ENCODE measurements at places on chromosomes 12 and 14. TPM values are rescaled to one million over a fixed set of nuclear protein-coding genes. Genes with fewer than 3 reads are reported as not detected.

The SMIM41 gene
- total RNA-seq = not detected

The KRT6C gene
- not detected for total RNA-seq

- no peaks in the 10 kb centered on the region for H3K36me3 ChIP-seq
- no peak overlapping the region for H3K27ac ChIP-seq
- no peak overlapping the region for H3K4me3 ChIP-seq
- H3K27me3 ChIP-seq = peaks cover 7% of the 10 kb centered on the region
- peaks cover 2% of the 10 kb centered on the region for H3K4me1 ChIP-seq
Measured at GRCh38 chr12:64240781-64241180, 18.7 kb upstream of the KICS2 start.

- no peaks in the 10 kb centered on the region for H3K4me1 ChIP-seq
- H3K27me3 ChIP-seq = no peaks in the 10 kb centered on the region
- peaks cover 58% of the 10 kb centered on the region for H3K36me3 ChIP-seq
- DNase-seq = no peak
- H3K4me3 ChIP-seq = no peak overlapping the region
Measured at GRCh38 chr14:72978856-72979255, 48.0 kb downstream of the ZFYVE1 start.

- H3K27ac ChIP-seq = no peak overlapping the region
- H3K36me3 ChIP-seq = no peaks in the 10 kb centered on the region
- no peak overlapping the region for H3K4me3 ChIP-seq
- no peak for DNase-seq
- no peaks in the 10 kb centered on the region for H3K4me1 ChIP-seq
Measured at GRCh38 chr12:32390572-32391219, 8.7 kb upstream of the FGD4 start.

DNA sequence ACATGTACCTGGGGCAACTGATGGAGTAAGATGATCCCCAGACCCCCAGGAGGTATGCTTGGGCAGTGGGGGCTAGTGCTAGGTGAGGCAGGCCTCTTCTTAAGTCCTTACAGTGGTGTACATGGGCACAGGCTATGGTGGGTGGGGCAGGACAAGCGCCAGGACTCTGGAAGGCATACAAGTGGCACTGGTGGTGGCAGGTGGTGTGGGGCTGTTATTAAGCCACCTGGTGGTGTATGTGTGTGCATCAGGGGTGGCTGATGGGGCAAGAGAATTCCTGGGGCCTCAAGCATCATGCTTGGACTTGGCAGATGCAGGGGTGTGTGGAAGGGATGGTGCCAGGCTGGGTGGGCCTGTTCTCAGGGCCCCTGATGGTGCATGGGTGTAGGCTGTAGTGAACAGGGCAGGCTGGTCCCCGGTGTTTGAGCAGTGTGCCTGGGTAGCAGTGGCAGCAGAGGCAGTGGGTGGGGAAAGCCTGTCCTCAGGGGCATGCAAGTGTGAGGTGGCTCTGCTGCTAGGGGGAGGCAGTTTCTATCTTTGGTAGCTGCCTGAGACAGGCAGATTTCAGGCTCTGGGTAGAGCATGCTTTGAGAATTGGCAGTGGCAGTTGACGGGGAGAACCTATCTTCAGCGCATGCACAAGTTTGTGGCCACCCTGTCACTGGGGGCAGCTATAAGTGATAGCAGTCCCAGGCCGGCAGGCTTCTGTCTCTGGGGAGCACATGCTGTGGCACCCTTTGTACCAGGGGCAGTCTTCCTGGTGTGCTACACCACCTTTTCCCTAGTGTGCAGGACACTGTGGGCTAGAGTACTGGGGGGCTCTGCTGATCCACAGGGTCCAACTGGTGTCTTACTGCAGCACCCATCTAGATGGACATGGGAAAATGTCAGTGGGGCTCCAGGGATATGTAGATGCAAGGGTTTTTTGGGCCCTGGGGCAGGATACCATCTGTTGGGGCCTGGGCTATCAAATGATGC lies 52.6 kb upstream of the ABCD2 start:
- DNase-seq = peak; percentile 69
- H3K4me1 ChIP-seq = no peaks in the 10 kb centered on the region
- H3K36me3 ChIP-seq = no peaks in the 10 kb centered on the region
- no peak overlapping the region for H3K27ac ChIP-seq
- no peak overlapping the region for H3K4me3 ChIP-seq
- no peaks in the 10 kb centered on the region for H3K27me3 ChIP-seq

The ZNF891 gene
- total RNA-seq = 2.1 TPM

DNA sequence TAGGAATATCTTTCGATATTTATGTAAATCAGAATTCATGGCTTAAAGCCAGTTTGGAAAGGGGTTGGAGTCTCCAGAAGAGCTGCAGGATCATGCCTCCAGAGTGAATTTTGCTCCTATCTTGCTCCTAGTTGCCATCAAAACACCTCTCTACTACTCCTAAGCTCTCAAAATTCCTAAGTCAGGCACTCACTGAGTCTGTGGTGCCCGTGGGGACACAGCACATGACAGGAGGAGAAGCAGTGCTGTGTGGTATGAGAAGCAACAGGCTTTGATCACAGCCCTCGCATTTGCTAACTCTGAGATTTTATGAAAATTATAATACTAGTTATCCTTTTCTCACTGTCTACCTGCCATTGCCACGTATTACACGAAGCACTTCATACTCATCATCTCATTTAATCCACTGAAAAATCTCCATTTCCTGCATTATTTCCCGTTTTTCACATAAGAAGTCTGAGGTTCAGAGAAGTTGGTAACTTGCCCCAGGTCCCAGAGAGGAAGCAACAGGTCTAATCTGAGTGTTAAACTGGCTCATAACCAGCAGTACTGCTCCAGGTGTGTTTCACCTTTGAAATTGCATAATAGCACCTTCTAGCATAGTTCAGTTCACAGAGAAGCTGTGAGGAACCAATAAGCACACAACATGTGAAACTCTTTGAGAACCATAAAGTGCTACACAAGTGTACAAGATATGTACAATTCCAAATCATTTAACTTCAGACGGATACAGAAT lies 33.1 kb upstream of the SLC35F4 start:
- DNase-seq = no peak
- no peak overlapping the region for H3K4me3 ChIP-seq
- H3K36me3 ChIP-seq = no peaks in the 10 kb centered on the region
- no peak overlapping the region for H3K27ac ChIP-seq
- no peaks in the 10 kb centered on the region for H3K4me1 ChIP-seq

DNA sequence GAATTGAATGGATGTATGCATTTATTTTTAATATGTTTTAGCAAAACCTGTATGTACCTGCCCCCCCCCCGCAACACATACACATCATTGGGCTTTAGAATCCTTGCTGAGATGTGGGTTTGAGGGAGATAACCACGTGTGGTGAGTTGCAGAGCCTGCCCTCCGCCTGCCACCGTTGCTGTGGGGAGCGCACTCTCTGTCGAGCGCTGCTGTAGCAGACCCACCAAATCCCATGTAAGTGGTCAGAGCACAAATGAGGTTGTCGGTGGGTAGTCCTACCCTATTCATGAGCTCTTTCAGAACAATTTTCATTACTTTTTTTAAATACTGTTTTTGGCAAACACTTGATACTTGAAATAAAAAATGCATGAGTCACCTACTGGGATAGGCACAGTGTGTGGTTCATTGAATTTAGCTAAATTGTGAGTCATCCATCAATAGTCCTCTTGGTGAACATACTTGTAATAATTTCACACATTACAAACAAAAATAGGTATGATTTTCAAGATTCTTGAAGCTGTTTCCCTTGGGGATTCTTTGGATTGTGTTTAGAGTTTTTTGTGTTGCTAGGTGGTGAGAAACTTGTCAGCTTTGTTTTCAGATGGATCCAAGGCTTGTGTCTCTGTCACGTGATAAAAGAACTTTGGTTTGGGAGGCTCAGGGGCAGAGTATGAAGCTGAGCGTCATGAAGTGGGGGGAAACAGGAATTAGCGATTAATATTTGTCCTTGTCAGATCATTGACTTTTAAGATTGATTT lies 107.6 kb downstream of the PTCSC3 start:
- no peaks in the 10 kb centered on the region for H3K36me3 ChIP-seq
- H3K4me1 ChIP-seq = peaks cover 15% of the 10 kb centered on the region
- H3K27me3 ChIP-seq = peaks cover 9% of the 10 kb centered on the region
- H3K27ac ChIP-seq = peak overlapping the region; percentile 68
- no peak for DNase-seq

GRCh38 chr12:11553871-11554533 lies 95.5 kb upstream of the ETV6 start:
- no peaks in the 10 kb centered on the region for H3K36me3 ChIP-seq
- H3K4me3 ChIP-seq = no peak overlapping the region
- H3K27ac ChIP-seq = no peak overlapping the region

DNA sequence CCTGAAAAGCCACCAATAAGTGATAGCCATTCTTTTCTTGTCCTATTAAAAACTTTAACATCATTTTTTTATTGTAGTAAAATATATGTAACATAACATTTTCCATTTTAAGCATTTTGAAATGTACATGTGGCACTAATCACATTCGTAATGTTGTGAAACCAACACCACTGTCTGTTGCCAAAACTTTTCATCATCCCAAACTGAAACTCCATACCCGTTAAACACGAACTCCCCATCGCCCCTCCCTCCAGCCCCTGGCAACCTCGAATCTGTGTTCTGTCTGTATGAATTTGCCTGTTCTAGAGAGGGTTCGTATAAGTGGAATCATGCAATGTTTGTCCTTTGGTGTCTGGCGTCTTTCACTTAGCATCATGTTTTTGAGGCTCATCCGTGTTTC lies 75.9 kb downstream of the CCDC92 start:
- no peak overlapping the region for H3K27ac ChIP-seq
- no peaks in the 10 kb centered on the region for H3K36me3 ChIP-seq
- no peak for DNase-seq
- peaks cover 19% of the 10 kb centered on the region for H3K4me1 ChIP-seq
- H3K4me3 ChIP-seq = no peak overlapping the region

The CLEC2A gene
- not detected for total RNA-seq

DNA sequence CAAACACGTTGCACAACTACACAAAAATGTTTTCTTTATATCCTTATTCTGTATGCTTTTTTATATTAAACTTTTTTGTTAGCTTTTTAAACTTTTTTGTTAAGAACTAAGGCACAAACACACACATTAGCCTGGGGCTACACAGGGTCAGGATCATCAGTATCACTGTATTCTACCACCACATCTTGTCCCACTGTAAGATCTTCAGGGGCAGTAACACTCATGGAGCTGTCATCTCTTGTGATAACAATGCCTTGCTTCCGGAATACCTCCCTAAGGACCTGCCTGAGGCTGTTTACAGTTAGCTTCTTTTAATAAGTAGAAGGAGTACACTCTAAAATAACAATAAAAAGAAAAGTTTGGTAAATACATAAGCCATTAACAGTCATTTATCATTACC lies 42.2 kb downstream of the PLEKHA5 start:
- no peak for DNase-seq
- no peaks in the 10 kb centered on the region for H3K27me3 ChIP-seq
- no peaks in the 10 kb centered on the region for H3K36me3 ChIP-seq
- H3K4me1 ChIP-seq = peaks cover 23% of the 10 kb centered on the region
- H3K27ac ChIP-seq = no peak overlapping the region
- no peak overlapping the region for H3K4me3 ChIP-seq

- no peak overlapping the region for H3K4me3 ChIP-seq
- no peaks in the 10 kb centered on the region for H3K36me3 ChIP-seq
- DNase-seq = no peak
- no peaks in the 10 kb centered on the region for H3K4me1 ChIP-seq
Measured at GRCh38 chr14:82080370-82080769, 546.7 kb upstream of the SEL1L start.

The ERO1A gene
- total RNA-seq = 38.9 TPM

DNA sequence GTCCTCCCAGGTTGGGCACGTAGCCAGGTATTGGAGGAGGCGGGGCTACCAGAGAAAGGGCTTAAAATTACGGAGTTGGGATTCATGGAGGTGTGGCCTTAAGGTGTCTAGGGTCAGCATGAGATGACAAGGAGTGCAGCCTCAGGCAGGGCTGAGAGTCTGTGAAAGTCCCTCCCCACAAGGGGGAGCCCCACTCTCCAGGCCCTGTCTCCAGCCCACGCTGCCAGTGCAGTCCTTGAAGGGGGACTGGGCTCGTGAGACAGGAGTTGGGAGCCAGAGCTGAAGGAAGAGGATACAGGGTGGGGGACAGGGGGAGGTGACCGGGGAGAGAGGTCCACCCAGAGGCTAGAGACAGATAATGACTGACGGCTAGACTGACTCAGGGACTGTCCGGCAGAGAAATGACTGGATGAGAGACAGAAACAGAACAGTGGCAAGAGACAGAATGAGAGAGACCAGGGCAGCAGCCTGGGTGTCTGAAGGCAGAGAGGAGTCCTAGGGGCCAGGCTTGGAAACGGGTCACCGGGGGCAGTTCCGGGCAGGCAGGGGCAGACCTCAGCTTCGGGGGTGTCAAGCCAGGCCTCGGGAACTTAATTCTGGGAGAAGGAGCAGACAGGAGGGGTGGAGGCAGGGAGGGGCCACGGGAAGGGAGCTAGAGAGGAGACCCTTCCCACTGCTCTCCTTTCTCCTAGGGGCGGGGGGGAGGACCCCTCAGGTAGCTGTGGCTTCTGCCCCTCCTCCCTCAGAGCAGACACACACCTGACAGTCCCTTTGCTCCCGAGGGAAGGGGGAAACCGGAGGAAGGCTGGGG lies 970 bp downstream of the CDH24 start:
- H3K4me1 ChIP-seq = peaks cover 23% of the 10 kb centered on the region
- peaks cover 9% of the 10 kb centered on the region for H3K36me3 ChIP-seq
- no peak for DNase-seq
- H3K27me3 ChIP-seq = no peaks in the 10 kb centered on the region
- H3K27ac ChIP-seq = peak overlapping the region; percentile 71

The ALG10 gene
- 6.9 TPM for total RNA-seq

DNA sequence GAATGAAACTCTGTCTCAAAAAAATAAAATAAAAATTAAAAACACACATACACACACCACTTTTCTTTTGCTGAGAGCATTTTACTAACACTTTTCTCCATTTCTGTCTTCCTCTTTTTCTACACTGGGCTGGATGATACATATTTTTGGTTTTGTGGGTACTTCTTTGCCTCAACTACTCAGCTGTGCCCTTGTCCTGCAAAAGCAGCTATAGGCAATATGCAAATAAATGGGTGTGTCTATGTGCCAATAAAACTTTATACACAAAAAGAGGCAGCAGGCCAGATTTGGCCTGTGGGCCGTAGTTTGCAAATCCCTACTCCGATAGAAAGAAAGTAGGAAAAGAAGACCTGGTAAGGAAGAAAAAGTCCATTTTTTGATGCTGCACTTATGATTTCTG lies 6.5 kb downstream of the CLMN start:
- H3K4me1 ChIP-seq = peaks cover 14% of the 10 kb centered on the region
- no peaks in the 10 kb centered on the region for H3K27me3 ChIP-seq
- no peaks in the 10 kb centered on the region for H3K36me3 ChIP-seq
- no peak for DNase-seq

GRCh38 chr14:21725250-21725649 lies 51.6 kb upstream of the OR4E1 start:
- no peak overlapping the region for H3K27ac ChIP-seq
- no peak for DNase-seq
- no peak overlapping the region for H3K4me3 ChIP-seq
- H3K4me1 ChIP-seq = no peaks in the 10 kb centered on the region

The KRT73 gene
- not detected for total RNA-seq

The EMP1 gene
- 163 TPM for total RNA-seq

- H3K4me1 ChIP-seq = no peaks in the 10 kb centered on the region
- H3K4me3 ChIP-seq = no peak overlapping the region
- no peak overlapping the region for H3K27ac ChIP-seq
- H3K27me3 ChIP-seq = no peaks in the 10 kb centered on the region
Measured at GRCh38 chr14:70514168-70515069, 20.4 kb downstream of the ADAM20 start.

- DNase-seq = peak; percentile 88
- H3K36me3 ChIP-seq = peaks cover 26% of the 10 kb centered on the region
- peaks cover 34% of the 10 kb centered on the region for H3K4me1 ChIP-seq
- peak within 1 kb of the TSS; percentile 96 for H3K27ac ChIP-seq
- H3K27me3 ChIP-seq = no peaks in the 10 kb centered on the region
Measured at GRCh38 chr14:20998674-20999366, at the start of gene SLC39A2. TSS of gene SLC39A2 (plus strand) at chr14:20999293. CDS start at chr14:20999447, 154 bp downstream.

The CLEC7A gene
- not detected for total RNA-seq

- no peaks in the 10 kb centered on the region for H3K27me3 ChIP-seq
- DNase-seq = no peak
- H3K27ac ChIP-seq = no peak overlapping the region
- H3K4me1 ChIP-seq = peaks cover 9% of the 10 kb centered on the region
Measured at GRCh38 chr12:75571204-75571603, 59.8 kb upstream of the KRR1 start.
